DMS 273 treated with DMSO at 0.1 percent for 48 hours (cell line): ENCODE measurements at places on chromosomes 5 and 9.

- no peak for DNase-seq
Measured at GRCh38 chr9:136107155-136107952, 11.3 kb downstream of the TMEM250 start.

GRCh38 chr5:74482523-74482922 lies 158.0 kb downstream of the ENC1 start:
- no peak for DNase-seq

- DNase-seq = no peak
Measured at GRCh38 chr5:148963664-148964063, 99.2 kb downstream of the SH3TC2 start.

GRCh38 chr5:178576591-178577351 lies 13.4 kb downstream of the COL23A1 start:
- no peak for DNase-seq

DNA sequence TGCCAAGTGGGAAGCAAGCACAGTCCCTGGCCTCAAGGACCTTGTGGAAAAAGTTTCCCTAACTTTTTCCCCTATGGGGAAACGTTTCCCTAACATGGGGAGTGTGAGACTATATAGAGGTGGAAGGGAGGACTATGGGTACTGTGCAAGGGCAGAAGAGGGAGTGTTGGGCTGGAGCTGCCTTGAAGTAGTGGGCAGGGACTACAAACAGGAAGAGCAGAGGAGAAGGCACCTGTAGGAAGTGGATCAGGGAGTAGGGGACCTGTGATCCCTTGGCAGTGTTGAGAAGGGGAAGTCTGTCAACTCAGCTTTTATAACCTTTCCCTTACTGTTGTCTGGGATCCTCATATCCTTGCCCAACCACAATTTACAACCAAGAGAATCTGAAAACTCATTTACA lies 1.4 kb downstream of the CMYA5 start:
- no peak for DNase-seq

DNA sequence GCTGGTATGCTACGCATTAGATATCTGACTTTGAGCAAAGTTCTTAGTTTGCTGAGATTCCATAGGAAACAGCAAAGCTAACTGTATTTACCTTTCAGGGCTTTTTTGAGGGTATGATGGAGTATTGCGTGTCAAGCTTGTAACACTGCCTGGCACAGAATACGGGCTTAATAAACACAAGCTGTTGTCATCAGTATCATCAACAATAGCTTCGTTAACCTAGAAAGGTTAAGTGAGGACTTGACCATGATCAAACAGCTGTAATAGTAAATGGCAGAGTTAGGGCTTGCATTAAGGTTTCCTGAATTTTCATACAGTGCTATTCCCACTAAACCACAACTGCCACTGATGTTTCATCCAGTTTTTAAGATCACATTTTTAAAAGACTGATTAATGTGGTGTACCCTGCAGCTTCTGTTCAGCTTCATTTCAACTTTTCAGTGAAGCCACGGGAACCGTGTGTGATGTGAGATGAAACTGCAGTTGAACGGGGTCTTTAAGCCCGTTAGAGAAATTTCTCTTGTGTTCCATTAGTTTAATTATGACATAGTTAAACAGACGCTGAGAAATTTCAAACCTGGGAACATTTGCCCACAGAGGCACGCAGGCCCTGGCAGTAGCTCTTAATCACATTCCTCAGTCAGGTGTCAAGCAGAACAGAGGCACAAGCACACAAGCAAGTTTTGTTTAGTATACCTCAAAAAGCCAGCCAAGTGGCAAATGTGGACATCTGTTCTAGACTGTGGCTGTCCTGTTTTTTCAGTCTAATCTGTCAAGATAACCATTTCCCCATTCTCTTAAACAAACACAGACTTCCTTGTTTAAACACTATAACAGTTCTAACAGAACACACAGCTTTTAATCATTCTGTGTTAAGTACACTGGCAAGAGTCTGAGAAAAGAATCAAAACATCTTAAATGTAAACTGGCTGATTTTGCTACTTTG lies 147.1 kb downstream of the ZNF608 start:
- peak; percentile 66 for DNase-seq
